Esophagus muscularis mucosa (tissue), 4 donors: ENCODE measurements at places on chromosomes 7 and 10. TPM values are rescaled to one million over a fixed set of nuclear protein-coding genes. Genes with fewer than 3 reads are reported as not detected.

GRCh38 chr7:93218997-93219827, 7.1 kb downstream of the HEPACAM2 start:
- no peak for DNase-seq

DNA sequence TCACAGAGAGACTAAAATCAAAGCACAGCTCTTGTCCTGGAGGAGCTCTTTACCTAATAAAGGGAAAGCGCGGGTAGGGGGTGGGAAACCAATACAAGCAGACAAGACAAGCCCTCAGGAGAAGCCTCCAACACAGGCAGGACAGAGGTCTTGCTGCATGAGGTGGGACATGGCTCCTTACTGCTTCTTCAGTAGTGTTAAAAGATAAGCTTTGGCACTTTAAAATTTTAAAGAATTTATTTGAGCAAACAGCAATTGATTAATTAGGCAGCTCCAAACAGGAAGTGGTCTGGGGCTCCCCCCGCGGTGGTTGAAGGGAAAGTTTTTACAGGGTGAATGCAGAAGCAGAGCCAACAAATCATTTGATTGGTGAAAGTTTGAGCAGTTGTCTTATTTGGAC, 50.3 kb upstream of the MACC1 start:
- no peak for DNase-seq

The CLCN1 gene
- total RNA-seq: not detected

DNA sequence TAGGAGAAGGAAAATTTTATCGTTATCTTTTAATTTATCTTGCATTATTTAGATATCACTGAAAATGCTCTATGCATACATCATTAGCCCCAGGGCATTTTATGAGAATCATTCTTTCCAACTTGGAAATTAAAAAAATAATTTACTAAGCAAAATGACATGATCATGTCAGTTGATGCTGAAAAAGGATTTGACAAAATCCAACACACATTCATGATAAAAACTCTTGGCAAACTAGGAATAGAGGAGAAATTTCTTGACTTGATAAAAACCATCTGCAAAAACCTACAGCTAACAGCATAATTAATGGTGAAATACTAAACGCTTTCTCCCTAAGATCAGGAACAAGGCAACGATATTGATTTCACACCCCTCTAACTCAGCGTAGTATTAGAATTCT, 40.2 kb upstream of the RSU1 start:
- no peak for DNase-seq

- no peak for DNase-seq
These were observed 30.9 kb upstream of the MAT1A start for GRCh38 chr10:80320377-80320776.

- DNase-seq: no peak
These were observed 13.7 kb downstream of the NRAP start for GRCh38 chr10:113650172-113650571.
